Stimulated activated CD8-positive, alpha-beta memory T cell treated with anti-CD3 and anti-CD28 coated beads, Interleukin-2, amount 100 ng/mL, for 48 hours (primary cell): ENCODE measurements at places on chromosomes 7 and 10.

DNA sequence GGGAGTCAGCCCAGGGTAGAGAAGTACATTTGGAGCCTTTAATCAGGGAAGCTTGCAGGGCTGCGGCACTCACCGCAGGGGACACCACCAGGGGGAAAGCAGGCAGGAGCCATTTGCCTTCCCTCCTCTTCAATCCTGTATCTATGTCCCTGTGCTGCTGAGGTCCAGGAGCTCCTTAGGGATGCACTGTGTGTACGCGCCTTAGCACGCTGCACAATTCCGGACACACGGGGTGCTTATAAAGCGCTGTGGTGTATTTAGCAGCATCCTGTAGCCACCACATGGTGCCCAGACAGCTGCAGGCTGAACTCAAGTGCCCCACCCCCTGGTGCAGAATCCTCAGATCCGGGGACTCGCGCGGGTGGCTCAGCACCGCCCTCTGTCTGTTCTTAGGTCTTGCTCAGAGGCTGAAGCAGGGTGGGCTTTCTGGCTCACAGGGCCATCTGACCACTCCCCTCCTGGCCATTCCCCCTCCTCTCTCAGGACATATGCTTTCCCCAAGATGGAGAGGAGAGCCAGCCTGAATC lies 421.4 kb downstream of the SDK1 start:
- DNase-seq: no peak

- DNase-seq: no peak
Observed at GRCh38 chr7:108415084-108415483, 41.2 kb downstream of the NRCAM start.

- DNase-seq: no peak
Observed at GRCh38 chr7:79240413-79240812, 213.1 kb downstream of the MAGI2 start.

- DNase-seq: no peak
Observed at GRCh38 chr10:44132361-44133289, 252.3 kb downstream of the CXCL12 start.

- no peak for DNase-seq
Observed at GRCh38 chr10:116121640-116122525, 151.1 kb downstream of the GFRA1 start.

- no peak for DNase-seq
Observed at GRCh38 chr10:44298713-44299112, 86.2 kb downstream of the CXCL12 start.

DNA sequence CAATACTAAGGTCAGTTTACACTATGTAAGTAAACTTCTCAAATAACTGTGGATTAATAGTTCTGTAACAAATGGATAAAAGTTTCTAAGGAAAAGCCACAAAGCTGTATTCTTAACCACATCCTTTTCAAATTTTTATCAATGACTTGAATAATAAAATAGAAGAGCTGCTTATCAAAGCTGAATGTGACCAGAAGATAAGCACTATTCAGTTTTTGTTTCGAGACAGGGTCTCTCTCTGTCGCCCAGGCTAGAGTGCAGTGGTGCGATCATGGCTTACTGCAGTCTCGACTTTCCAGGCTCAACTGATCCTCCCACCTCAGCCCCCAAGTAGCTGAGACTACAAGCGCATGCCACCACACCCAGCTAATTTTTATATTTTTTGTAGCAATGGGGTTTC lies 17.0 kb downstream of the UPF2 start:
- no peak for DNase-seq

DNA sequence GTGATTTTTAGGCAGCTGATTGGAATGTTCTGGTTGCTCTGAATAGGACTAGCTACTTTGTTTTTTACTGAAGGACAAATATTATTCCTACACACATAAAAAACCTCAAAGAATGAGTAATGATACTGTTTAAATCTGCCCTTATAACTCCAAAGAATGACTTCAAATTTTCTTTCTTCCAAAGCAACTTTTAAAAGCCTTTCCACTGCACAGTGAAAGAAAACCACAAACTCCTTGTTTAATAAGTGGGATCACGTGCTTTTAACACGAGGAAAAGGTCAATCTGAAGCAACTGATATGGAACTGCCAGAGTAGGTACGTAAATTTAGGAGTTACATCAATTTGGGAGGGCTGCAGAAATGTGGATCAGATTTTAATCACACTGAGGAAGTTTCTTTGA lies 8.0 kb upstream of the PRKCQ start:
- DNase-seq: no peak

DNA sequence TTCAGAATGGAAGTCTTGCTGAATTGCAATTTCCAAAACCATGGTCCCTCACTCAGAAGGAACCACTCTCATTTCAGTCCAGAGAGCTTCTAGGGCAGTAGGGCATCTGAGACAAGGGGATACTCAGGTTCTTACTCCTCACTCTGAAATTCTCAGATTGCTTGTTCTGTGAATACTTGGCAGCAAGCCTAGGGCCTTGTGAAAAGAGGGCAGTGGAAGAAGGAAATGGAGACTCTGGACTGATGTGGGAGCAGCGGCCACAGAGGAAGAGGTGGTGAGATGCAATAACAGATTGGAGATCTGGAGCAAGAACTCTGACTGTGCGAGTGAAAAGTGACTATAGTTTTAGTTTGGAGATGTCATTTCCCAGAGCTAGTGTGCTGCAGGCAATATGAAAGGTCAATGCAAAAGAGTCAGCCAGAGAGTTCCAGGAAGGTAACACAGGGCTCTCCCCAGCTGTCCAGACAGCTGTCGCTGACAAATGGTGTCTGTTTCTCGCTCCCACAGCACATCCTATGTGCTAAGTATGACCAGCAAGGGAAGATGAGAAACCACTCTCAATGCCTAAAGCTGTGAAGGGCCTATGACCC lies 291.6 kb upstream of the KIAA1217 start:
- no peak for DNase-seq

DNA sequence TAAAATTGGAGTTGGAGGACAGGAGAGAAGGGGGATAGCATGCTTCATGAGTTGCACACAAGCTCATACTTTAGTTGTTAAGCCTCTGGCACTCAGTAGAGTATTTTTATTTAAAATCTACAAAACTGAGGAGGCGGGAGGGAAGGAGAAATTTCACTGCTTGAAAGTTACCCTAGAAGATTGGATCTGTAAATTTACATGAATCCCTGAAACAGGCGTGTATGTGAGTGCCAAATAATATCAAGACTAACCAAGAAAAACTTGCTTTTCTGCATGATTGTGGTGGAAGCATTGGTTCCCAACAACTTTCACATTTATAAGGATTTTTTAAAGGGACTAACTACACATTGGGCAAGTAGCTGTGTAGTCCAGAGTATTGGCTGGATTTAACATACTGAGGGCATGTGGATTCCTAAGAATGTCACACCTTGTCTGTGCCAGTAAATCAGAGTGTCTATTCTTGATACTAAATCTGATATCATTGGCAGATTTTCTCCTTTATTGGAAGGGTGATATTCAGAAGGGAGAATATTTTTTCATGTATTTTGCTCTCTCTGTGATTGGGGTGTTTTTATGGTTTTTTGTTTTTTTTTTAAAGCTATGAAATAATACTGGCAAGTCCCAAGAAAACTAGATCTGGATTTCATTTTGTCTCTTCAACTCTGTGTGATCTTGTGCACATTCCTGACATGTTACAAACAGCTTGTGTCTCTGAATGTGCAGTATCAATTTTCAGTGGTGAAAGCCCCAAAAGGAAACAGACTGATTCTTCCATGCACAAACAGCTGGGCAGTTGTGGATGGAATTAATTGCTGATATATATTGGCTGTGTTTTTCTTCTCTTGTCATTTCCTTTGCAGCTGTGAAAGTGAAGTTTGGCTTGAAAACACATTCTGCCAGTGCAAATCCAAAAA lies 67.2 kb downstream of the ADD3 start:
- no peak for DNase-seq

DNA sequence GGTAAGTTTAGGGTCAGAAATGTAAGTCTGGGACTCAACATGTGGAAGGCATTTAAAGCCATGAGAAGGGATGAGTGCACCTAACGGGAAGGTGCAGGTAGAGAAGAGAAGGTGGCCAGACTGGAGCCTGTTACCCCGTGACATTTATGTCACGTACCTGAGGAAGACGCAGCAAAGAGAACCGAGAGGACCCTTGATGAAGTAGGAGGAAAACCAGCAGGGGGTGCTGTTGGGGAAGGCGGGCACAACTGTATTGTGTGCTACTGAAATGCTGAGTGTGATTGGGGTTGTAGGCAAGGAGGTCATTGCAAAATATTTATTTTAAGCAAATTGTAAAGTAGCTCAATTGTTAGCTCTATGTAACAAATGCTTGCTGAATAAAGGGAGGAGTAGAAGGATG lies 338.2 kb upstream of the PRKCQ start:
- peak; percentile 66 for DNase-seq

DNA sequence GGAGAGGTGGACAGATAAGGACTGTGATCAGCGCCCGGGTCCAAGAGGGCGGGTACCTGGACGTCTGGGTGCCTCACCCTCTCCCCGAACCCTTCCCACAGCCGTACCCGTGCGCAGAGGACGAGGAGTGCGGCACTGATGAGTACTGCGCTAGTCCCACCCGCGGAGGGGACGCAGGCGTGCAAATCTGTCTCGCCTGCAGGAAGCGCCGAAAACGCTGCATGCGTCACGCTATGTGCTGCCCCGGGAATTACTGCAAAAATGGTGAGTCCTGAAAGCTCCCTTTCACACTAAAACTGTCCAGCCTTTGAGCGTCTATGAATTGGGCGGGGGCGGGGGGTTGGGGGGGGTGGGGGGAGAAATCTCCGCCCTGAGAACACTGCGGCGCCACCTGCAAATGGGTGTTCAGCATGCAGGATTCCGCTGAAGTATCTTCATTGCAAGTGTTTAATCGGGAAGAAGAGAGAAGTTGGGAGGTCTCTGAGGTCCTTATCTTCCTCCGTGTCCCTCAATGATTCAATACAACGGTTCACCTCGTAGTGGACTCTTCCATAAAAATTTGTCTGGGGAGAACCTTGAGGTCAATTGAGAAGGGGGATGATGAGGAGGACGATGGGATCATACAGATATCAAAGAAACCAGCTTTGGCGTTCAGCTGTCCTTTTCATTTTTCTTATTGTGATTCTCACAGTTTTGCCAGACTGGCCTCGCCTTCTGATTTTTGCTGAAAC lies 906 bp downstream of the DKK1 start:
- no peak for DNase-seq

DNA sequence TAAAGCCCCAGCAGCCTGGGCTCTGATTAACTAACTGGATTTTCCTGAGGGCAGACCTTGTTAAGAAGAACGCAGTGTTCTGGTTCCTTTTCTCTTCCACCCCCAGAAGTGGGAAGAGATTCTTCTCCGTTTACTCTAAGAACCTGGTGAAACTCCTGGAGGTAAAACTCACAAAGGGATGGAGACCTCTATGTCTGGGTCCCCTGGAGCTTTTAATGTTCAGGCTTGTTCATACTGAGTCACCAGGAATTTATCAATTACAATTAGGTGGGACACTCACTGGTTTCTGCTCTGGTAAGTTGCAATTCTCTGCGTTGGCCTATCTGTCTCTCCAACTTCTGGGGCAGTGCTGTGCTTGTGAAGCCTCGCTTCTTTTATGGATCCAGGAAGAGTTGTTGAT lies 73.3 kb upstream of the CACNB2 start:
- DNase-seq: no peak

GRCh38 chr7:1461646-1462375 lies 2.5 kb upstream of the MICALL2 start:
- no peak for DNase-seq

- no peak for DNase-seq
Observed at GRCh38 chr7:39054731-39055130, 77.0 kb downstream of the POU6F2 start.

GRCh38 chr10:22156750-22157149 lies 61.1 kb downstream of the EBLN1 start:
- DNase-seq: no peak

DNA sequence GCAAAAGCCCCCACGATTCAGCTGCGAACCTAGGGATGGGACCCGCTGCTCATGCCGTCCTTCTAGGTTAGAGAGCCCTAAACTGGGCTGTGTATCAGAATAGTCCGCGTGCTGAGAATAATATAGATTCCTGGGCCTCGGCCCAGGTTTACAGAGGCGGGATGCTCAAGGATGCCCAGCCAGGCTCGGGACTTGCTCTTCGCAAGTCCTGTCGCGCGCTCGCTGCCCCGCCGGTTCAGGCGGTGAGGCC lies 266 bp upstream of the STMP1 start:
- DNase-seq: no peak

- DNase-seq: no peak
Observed at GRCh38 chr10:125004571-125005311, 62.8 kb downstream of the ZRANB1 start.

DNA sequence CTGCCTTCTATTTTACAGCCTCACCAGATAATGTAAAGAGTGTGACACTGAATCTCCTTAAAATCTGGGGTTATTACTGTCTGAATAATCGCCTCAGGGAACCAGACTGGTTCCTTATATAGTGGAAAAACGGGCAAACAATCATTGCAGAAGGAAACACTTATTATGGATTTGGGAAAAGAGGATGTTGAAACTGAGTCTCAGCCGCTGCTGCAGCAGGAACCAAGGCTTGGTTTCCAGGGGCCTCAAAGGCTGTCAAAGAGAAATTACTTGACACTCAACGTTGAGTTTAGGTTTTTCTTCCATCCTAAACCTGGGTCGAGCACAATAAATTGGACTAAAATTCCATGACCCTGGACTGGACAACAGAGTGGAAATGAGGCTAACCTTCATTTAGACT lies 103.8 kb upstream of the AHR start:
- DNase-seq: no peak

DNA sequence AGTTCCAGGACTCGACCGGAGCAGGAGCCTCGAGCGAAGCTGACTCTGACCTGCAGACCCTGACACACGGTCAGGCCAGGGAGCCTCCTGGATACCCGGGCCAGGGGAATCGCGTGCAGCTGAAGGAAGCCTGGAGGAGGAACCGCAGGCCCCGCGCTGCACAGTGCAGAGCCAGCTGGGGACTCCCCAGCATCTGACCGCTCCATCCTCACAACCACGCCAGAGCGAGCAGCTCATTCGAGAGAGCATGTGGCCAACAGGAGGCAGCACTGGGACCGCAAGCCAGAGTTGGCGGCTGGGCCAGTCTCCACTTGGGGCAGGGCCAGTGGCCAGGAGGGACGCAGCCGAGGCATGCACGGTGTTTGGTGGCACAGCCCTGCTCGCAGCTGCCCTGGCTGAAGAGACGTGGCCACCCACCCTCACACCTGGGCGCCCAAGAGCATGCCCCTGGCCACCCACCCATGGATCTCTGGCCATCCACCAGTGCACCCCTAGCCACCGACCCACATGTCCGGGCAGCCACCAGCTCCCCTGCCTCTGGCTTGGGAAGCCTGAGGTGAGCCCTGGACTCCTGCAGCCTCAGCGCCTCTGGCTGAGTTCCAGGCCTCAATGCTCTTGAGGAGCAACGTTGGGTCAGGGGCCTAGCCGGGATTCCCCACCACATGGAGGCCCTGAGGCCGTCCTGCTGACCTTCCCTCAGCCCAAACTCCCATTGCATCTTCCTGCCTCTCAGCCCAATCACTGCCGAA lies 213.9 kb downstream of the ELFN1 start:
- DNase-seq: no peak

GRCh38 chr10:16891375-16892313 lies 74.4 kb upstream of the RSU1 start:
- peak; percentile 7 for DNase-seq

GRCh38 chr10:20713420-20713819 lies 183.7 kb downstream of the NEBL start:
- DNase-seq: no peak

GRCh38 chr7:2726316-2727018 lies 38.5 kb downstream of the AMZ1 start:
- no peak for DNase-seq
